Left renal pelvis (tissue), 4 donors: ENCODE measurements at places on chromosomes 16 and 17. TPM values are rescaled to one million over a fixed set of nuclear protein-coding genes. Genes with fewer than 3 reads are reported as not detected.

GRCh38 chr16:50354629-50355456 is 13.9 kb downstream of the BRD7 start:
- no peak for DNase-seq

GRCh38 chr16:87968541-87968940 is 17.3 kb downstream of the BANP start:
- no peak for DNase-seq

DNA sequence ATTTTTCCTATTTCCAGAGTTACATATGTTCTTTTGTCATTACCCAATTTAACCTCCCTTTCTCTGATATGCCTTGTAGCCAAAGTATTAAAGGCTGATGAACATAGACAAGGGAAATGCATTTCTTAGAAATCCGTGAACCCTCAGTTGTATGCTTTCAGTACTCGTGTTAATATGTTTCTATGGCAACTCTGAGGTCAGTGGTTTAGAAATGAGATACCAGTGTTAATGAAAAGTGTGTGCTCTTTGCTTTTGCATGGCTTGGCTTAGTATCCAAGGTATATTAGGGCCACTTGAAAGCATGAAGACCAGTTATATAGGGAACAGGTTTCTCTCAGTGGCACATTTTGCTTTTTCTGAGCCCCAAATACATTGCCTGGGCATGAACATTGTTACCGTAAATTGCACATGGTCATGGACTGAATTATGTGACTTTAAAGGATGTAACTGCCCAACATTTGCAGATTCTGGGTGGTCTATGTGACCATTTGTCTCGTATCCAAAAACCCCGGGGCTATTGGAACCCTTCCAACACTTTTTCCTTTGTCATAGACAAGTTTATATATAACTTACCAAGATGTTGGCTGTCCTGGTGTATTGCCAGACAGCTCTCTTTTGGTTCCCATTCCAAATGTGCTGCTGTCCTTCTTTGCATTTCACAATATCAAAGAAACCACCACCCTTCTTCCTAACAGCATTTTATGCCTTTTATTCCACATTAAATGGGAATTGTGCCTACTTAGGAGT is 17.5 kb downstream of the ABHD15 start:
- no peak for DNase-seq

DNA sequence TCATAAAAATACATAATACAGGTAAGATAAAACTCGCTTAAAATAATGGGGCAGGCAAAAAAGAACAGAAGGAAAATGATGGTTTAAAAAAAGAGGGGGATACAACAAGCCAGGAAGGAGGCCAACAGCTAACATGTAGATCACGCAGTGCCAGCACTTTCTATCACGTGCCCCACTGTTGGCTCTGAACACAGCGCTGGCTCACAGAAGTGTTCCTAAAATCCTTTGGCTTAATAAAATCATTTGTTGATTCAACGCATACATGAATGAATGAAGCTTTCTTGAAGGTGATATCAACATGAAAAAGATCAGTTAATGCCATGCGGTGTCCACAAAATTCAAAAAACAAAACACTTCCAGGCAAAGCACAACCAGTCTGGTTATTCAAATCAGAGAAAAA is 8.5 kb downstream of the ITGAE start:
- no peak for DNase-seq

- no peak for DNase-seq
These were observed at the start of gene SAMD14 for GRCh38 chr17:50129728-50130558. SAMD14 (minus strand) TSS chr17:50130160; CDS start chr17:50124959, 5,201 bp downstream.

- no peak for DNase-seq
These were observed 63.7 kb downstream of the SPAG9 start for GRCh38 chr17:51056813-51057510.

The AANAT gene
- polyA plus RNA-seq: not detected

DNA sequence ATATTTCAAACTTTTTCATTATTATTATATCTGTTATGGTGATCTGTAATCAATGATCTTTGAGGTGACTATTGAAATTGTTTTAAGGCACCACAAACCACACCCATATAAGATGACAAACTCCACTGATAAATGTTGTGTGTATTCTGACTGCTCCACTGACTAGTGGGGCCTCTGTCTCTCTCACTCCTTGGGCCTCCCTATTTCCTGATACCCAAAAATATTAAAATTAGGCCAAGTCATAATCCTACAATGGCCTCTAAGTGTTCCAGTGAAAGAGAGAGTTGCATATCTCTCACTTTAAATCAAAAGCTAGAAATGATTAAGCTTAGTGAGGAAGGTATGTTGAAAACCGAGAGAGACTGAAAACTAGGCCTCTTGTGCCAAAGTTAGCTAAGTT is 23.4 kb downstream of the CYLD start:
- no peak for DNase-seq

DNA sequence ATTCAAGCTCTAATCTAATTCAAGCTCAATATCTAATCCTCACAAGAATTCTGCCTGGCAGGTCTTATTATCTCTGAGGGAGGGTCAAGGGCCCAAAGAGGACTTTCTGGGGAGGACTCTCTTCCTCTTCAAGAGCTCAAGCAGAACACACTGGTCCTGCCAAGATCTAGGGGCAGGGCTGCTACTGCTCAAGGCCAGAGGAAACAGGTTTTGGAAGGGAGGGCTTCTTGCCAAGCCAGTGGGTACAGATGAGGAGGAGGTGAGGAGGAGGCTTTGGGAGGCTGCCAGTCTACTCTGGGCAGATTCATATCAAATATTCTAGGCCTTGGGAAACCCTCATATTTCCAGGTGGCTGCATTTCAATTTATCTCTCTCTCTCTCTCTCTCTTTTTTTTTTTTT is 51.8 kb upstream of the IL34 start:
- no peak for DNase-seq

The CHD9NB gene
- polyA plus RNA-seq: 10.4 TPM

The SLFN14 gene
- polyA plus RNA-seq: 0.11 TPM

The SYNRG gene
- polyA plus RNA-seq: 46.3 TPM

The LRRC46 gene
- polyA plus RNA-seq: 2.9 TPM

The CACNG5 gene
- polyA plus RNA-seq: 1.7 TPM

- DNase-seq: no peak
These were observed 280.6 kb upstream of the SALL1 start for GRCh38 chr16:51431517-51432241.

DNA sequence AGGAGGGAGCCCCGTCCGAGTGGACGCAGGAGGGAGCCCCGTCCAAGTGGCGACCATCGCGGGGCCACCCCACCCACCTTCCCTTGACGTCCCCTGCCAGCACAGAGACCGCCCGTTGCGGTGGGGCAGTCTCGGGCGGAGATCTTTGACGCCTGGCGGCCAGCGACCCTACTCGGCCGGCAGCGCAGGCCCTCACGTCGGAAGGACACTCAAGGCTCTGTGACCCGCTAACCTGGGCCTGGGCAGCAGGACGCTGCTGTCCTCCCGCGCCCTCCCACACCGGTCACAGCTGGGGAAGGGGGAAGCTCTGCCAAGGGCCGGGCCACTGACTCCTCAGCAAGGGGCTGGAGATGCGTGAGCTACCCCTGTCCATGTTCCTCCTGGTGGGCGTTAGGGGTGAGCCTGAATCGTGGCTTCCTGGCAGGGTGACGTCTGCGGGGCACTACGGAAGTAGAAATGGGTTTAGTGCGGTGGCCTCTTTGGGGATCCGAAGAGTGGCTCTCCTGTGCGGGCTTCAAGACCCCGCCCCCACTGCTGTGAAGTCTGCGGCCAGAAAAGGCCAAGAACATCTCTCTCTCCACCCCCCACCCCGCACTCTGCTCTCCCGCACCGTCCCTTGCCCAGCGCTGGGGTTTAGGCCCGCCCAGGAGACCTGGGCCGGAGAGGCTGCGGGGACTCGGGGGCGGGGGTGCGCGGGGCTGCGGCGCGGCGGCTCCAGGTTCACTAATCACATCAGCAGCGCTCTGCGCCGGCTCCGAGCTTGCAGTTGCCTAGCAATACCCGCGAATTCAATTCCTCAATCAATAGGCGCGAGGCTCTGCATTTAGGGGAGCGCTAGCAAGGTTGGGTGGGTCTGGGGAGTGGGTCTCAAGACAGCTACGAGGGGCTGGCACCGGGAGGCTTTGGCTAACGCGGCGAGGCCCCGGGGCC is 5.8 kb downstream of the CBX8 start:
- DNase-seq: no peak

The HES7 gene
- not detected for polyA plus RNA-seq

- DNase-seq: no peak
These were observed 240.8 kb downstream of the C16orf95 start for GRCh38 chr16:87076331-87076949.

DNA sequence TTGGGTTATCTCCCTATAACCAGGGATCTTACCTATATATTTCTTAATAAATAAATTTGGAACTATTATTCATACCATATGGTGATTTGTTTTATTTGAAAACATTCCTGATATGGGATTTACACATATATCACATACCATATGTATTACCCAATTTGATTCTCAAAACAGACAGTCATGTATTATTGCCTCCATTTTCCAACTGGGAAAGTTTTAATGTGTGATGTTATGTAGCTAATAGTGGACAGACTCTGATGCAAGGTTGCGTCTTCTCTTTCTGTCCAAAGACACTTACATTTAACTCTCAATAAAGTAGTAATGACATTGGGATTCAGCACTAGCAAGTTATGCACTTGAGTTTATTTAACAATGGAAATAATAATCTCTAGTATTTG is 1.1 kb downstream of the KRTAP9-9 start:
- no peak for DNase-seq

GRCh38 chr17:28871056-28871579 is 16.3 kb downstream of the ERAL1 start:
- DNase-seq: no peak

DNA sequence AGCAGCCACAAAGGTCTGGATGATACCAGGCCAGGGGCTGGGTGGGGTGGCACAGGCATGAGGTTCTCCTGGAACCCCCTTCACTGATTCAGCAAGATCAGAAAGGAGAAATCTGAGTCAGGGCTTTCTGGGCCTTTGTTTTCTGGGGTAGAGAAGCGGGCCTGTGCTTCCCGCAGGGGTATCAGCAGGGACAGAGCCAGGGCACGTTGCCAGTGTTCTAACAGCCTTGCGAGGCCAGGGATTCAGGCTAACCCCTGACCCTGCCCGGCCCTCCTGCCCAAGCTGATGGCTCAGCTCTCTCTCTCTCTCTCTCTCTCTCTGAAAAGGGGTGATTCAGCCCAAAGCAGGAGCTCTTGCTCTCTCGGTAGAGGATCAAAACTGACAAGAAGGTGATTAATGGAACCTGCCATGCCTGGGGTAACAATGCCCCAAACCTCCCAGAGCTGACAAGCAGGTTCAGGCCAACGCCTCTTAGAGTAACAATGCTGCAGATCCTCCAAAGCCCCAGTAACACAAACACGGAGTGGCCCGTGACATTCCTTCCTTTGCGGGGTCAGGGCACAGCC is 2.0 kb upstream of the KRT13 start:
- no peak for DNase-seq

The DPEP3 gene
- polyA plus RNA-seq: 0.09 TPM

DNA sequence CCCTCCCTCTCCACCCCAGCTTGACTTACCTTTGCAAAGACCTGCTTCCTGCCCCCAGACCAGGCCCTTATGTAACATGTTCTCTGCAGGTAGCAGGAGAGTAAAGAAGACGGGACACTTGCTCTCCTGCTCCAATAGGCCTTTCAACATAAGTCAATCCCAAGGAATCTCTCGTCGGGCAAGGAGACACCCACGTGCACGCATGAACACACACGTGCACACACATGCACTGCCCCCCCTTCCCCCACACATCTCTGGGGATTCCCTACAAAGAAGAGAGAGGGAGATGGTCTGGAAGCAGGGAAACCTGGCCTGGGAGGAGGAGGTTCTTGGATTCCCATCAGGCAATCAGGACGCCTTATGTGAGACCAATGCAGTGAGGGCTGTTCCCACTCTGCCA is 41.4 kb downstream of the ABCC12 start:
- no peak for DNase-seq

DNA sequence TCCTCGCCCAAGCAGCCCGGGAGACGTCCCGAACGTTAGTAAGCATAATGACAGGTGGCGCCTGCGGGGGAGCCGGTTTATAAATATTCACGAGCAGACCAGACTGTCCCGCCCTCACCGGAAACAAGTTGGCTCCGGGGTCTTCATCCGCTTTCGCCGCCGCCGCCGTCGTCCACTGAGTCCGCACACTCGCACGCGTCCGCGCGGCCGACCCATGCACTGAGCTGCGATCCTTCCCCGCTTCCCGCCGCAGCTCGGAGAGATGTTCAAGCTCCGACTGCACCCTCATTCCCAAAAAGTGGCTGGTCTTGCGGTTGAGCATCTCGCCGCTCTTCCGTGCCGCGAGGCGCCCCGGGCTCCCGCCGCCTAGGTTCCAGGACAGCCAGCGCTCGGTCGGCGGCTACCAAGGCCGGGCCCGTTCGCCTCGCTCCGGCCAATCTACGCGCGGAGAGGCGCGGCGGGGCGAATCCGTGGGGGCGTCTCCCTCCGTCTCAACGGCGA is 385 bp downstream of the CFAP119 start:
- DNase-seq: no peak

DNA sequence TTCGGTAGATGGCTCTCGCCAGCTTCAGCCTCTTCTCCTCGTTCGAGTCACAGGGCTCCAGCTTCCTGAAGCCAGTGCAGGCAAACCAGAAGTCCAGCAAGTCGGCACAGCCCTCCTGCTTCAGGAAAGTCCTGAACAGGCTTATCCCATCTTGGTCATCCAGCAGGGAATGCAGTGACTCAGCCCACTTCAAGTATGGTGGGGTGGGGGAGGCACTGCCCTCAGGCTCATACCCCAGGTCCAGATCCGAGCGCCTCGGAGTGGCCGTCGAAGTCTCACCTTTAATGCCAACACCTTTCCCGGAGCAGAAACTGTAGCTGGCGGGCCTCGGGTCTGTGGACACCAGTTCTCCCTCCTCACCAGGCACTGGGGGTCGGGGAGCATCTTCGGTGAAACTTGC is 5.9 kb downstream of the AXIN1 start:
- no peak for DNase-seq

DNA sequence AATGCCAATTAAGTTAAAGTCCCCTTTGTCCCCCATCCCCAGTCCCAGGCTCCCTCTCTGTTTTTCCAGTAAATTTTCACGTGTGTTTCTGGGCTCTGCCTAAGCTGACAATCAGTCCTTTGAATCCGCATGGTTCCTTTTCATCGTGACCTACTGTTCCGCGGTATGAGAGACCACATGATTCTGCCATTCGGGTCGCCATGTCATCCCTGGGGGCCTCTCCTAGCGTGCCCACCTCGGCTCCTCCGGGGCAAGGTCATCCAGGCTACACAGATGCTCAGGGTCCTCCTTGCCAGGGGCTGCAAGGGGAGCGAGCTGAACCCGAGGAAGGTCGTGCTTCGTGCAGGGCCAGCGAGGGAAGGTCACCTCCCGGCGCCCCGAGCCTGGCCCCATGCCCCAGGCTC is 157.6 kb downstream of the RAB11FIP4 start:
- DNase-seq: no peak

DNA sequence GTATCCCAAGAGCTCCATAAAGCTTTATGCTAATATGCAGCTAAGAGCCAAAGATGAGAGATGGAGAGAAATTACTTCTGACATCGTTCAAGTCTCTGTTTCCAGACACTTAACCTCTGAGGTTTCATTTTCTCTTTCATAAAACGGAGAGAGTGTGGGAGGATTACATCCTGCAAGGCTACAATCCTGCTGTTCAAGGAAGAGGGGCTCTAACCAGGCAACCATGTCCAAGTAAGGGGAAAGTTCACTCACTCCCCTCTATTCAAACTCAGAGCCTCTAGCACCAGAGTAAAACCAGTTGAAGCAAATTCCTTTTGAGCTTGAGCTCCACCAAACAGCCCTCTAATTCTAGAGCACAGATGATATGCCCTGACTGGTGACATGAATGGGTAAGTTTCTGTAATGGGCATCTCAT is 397.4 kb downstream of the NPIPA8 start:
- peak; percentile 36 for DNase-seq
